ENCODE measurements at places on chromosomes 5 and 9.

- no peak for DNase-seq
- H3K27ac ChIP-seq = no peak overlapping the region
- H3K4me3 ChIP-seq = no peak overlapping the region
- H3K4me1 ChIP-seq = peaks cover 10% of the 10 kb centered on the region
Observed at GRCh38 chr5:124111886-124112285, 599.9 kb downstream of the CSNK1G3 start.

GRCh38 chr5:21244982-21245381, 1257.0 kb upstream of the CDH18 start:
- no peaks in the 10 kb centered on the region for H3K27me3 ChIP-seq
- H3K4me1 ChIP-seq = no peaks in the 10 kb centered on the region
- H3K4me3 ChIP-seq = no peak overlapping the region
- H3K36me3 ChIP-seq = no peaks in the 10 kb centered on the region
- no peak for DNase-seq

GRCh38 chr9:111438541-111439235, 45.5 kb downstream of the ECPAS start:
- no peaks in the 10 kb centered on the region for H3K27me3 ChIP-seq
- H3K4me3 ChIP-seq = no peak overlapping the region

GRCh38 chr5:175479125-175479881, 943 bp downstream of the SFXN1 start:
- peak overlapping the region; percentile 71 for H3K4me3 ChIP-seq
- H3K36me3 ChIP-seq = peaks cover 11% of the 10 kb centered on the region
- peaks cover 5% of the 10 kb centered on the region for H3K27me3 ChIP-seq
- no peak overlapping the region for H3K27ac ChIP-seq
- peaks cover 14% of the 10 kb centered on the region for H3K4me1 ChIP-seq

DNA sequence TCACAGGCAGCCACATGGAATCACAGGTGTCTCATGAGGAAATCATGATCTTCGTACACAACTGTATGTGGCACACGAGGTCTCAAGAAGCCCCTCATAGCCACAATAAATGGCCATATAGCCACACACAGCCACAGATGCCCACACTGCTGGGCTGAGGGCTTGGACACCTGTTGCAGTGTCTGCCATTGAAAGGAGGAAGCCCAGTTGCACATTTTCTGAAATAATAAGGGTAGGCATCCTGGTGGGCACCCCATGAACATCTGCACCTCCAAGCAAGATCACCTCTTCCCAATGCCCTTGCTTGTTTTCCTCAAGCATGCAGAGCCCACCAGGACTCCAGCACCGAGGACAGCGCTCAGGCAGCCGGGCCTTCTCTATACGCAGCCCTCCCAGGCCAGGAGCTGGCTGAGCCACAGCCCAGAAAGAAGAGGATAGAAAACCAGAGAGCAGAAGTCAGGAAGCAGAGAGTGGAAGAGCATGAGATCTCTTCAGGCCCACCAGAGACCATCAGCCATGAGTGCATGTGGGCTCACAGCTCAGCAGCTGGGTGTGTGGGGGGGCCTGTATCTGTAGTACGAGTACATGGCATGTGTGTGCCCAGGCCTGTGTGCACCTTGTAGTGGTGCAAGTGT, 1.0 kb upstream of the ACSL6 start:
- peaks cover 9% of the 10 kb centered on the region for H3K4me1 ChIP-seq
- H3K27ac ChIP-seq = no peak overlapping the region
- no peak overlapping the region for H3K4me3 ChIP-seq
- no peaks in the 10 kb centered on the region for H3K27me3 ChIP-seq

DNA sequence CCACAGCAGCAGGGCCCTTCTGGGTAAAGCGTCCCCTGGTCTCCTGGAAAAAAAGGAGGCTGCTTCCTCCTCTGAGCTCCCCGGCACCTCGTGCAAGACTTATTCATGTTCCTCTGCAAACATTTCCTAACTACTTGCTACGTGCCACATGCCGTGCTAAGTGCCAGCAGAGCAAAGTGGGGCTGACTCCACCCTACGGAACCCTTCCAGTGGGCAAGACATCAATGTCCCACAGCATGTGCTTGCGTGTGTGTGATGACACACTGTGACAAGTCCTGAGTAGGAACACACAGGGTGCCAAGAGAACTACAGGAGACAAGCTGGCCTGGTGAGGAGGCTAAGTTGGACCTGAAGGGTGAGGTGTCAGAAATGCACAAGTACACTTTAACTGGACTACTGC, 57.4 kb downstream of the SEMA4D start:
- no peaks in the 10 kb centered on the region for H3K27me3 ChIP-seq
- H3K4me3 ChIP-seq = no peak overlapping the region
- no peaks in the 10 kb centered on the region for H3K4me1 ChIP-seq
- H3K36me3 ChIP-seq = no peaks in the 10 kb centered on the region

DNA sequence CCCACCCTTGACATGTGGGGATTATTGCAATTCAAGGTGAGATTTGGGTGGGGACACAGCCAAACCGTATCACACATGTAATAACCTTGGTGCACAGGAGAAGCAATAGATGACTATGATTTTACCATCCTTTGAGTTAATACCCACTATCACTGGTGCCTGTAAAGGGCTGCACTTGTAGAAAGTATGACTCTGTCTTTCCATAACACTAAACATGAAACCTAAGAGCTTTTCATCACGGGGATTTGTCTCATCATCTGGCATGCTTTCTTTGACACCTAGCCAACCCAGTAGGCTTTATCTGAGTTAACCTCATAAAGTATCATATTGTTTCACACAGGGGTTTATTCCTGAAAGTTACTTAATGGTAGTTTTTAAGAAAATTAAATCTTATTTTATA, 188.9 kb upstream of the TNC start:
- no peaks in the 10 kb centered on the region for H3K4me1 ChIP-seq
- DNase-seq = no peak
- no peaks in the 10 kb centered on the region for H3K36me3 ChIP-seq
- no peak overlapping the region for H3K27ac ChIP-seq
- H3K4me3 ChIP-seq = no peak overlapping the region

DNA sequence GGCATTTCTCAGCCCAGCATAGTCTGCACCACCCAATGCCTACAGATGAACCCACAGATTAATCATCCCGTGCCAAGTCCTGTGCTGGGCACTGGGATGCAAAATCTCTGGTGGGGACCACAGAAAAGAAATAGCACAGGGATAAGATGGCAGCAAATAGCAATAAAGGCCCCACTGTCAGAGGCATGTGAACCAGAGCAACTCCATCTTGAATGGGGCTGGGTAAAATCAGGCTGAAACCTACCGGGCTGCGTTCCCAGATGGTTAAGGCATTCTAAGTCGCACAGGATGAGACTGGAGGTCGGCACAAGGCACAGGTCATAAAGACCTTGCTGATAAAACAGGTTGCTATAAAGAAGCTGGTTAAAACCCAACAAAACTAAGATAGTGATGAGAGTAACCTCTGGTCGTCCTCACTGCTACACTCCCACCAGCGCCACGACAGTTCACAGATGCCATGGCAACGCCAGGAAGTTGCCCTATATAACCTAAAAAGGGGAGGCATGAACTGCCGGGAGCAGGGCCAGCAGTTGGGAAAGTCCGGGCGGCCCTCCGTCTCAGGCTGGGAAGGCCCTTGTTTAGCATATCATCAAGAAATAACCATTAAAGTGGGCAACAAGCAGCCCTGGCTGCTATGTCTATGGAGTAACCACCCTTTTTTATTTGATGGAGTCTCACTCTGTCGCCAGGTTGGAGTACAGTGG, 65.2 kb downstream of the C9orf50 start:
- no peak overlapping the region for H3K4me3 ChIP-seq
- H3K4me1 ChIP-seq = peaks cover 19% of the 10 kb centered on the region
- DNase-seq = no peak

DNA sequence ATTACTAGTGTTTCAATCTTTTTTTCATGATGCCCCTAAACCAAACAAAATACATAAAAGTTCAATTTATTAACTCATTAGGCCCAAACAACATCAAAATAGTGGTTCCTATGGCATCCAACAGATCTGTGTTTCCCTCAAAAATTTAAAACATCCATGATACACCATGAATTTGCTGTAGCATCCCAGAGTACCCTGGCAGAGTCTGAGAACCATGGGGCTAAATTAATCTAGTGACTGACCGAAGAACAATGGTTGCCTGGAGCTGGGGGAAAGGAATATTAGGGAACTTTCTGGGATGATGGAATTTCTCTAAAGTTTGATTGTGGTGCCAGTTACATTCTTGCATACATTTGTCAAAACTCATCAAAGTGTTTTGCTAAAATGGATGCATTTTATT, 79.5 kb upstream of the TRIO start:
- H3K27ac ChIP-seq = no peak overlapping the region
- H3K36me3 ChIP-seq = no peaks in the 10 kb centered on the region
- DNase-seq = no peak
- H3K4me3 ChIP-seq = no peak overlapping the region
- peaks cover 13% of the 10 kb centered on the region for H3K4me1 ChIP-seq

GRCh38 chr5:154276973-154277331, 86.4 kb downstream of the GALNT10 start:
- H3K36me3 ChIP-seq = no peaks in the 10 kb centered on the region
- DNase-seq = no peak
- no peak overlapping the region for H3K4me3 ChIP-seq
- no peaks in the 10 kb centered on the region for H3K27me3 ChIP-seq
- peaks cover 14% of the 10 kb centered on the region for H3K4me1 ChIP-seq
- peak overlapping the region; percentile 68 for H3K27ac ChIP-seq

GRCh38 chr5:148563021-148563420, 91.3 kb downstream of the HTR4 start:
- no peak overlapping the region for H3K4me3 ChIP-seq
- H3K36me3 ChIP-seq = no peaks in the 10 kb centered on the region
- H3K27me3 ChIP-seq = no peaks in the 10 kb centered on the region
- H3K27ac ChIP-seq = no peak overlapping the region
- H3K4me1 ChIP-seq = no peaks in the 10 kb centered on the region
- DNase-seq = no peak

DNA sequence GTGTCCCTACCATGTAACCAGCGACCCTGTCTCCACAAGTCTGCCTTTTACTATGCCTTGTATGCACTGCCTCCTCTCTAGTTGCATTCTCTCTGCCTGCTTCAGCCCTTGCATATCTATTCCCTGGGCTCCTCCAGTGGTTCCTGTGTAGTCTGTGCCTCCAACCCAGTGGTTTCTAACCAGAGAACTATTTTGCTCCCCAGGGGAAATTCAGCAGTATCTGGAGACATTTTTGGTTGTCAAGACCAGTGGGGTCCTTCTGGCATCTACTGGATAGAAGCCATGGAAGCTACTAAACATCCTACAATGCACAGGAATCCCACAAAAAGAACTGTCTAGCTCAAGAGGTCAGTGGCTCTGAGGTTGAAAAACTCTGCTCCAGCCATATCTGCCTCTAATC, 224.1 kb upstream of the RASEF start:
- no peaks in the 10 kb centered on the region for H3K27me3 ChIP-seq
- no peak for DNase-seq
- H3K4me1 ChIP-seq = peaks cover 8% of the 10 kb centered on the region
- H3K36me3 ChIP-seq = no peaks in the 10 kb centered on the region
- no peak overlapping the region for H3K4me3 ChIP-seq

DNA sequence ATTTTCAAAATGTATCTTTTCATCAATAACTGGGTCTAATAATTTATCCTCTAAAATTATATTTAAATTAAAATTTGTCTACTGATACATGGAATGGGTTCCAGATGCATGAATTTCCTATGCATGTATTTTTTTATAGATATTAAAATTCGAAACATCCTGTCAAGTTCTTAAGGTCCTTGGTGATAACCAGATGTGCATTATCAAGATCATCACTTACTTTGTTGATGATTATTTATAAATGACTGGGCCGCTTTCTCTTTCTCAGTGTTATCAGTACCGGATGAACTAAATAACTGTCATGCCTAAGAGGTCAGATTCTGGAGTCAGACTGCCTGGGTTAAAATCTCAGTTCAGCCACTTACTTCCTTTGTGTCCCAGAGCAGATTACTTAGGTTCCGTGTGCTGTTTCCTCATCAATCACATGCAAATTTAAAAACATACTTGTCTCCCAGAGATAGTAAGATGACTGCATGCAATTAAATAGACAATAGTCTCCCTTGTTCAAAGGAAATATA, 124.3 kb downstream of the TEX10 start:
- no peak overlapping the region for H3K4me3 ChIP-seq
- H3K27me3 ChIP-seq = no peaks in the 10 kb centered on the region
- H3K4me1 ChIP-seq = peaks cover 6% of the 10 kb centered on the region
- DNase-seq = peak; percentile 29
- peaks cover 39% of the 10 kb centered on the region for H3K36me3 ChIP-seq

GRCh38 chr5:7690557-7690956, 160.4 kb downstream of the CFAP90 start:
- DNase-seq = no peak
- H3K4me1 ChIP-seq = no peaks in the 10 kb centered on the region
- no peaks in the 10 kb centered on the region for H3K36me3 ChIP-seq

DNA sequence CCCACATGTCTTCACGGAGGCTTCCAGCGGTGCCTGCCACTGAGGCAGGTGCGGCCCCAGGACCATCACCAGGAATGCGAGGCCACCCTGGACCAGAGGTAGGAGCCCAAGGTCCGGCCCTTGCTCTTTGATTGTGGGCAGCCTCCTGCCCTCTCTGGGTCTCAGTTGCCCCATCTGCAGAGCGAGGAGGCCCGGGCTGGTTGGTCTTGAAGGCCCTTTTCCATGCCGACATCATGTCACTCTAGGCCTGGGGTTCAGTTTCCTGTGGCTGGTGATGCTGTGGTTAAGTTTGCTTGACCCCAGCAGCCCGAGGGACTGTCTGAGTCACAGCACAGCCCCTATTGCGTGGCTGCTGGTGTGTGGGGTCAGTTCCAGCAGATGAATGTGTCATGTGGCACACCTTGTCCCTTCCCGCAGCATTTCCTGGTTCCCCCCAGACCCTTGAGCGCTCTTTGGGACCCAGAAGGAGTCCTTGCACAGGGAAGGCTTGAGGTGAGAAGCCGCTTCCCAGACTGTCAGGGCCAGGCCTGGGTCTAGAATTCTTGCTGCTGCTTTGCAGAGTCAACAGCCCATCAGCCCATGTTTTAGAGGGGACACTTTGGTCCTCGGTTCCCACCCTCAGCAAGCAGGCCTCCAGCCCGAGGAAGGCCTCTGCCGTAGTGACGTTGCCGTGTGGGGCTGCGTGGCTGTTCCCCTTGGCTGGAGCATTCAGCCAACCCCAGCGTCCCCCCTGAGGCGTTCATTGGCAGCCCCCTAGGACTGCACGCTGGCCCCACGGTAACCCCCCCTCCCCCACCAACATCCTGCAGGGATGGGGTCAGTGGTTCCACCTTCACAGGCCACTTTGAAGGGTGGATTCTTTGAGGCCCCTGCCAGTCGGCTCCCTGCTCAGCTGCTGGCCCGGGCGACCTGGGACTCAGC, 31.0 kb upstream of the HMCN2 start:
- DNase-seq = no peak
- peaks cover 10% of the 10 kb centered on the region for H3K36me3 ChIP-seq
- no peak overlapping the region for H3K4me3 ChIP-seq

GRCh38 chr9:87659534-87660419, 66.1 kb upstream of the CTSL start:
- no peak overlapping the region for H3K27ac ChIP-seq
- no peak for DNase-seq
- no peaks in the 10 kb centered on the region for H3K27me3 ChIP-seq
- H3K36me3 ChIP-seq = no peaks in the 10 kb centered on the region
- H3K4me3 ChIP-seq = no peak overlapping the region

Data from SK-N-SH (cell line).